ENCODE measurements at places on chromosomes 1 and 21.

GRCh38 chr1:55084257-55084656 lies 44.9 kb downstream of the PCSK9 start:
- no peak for DNase-seq

DNA sequence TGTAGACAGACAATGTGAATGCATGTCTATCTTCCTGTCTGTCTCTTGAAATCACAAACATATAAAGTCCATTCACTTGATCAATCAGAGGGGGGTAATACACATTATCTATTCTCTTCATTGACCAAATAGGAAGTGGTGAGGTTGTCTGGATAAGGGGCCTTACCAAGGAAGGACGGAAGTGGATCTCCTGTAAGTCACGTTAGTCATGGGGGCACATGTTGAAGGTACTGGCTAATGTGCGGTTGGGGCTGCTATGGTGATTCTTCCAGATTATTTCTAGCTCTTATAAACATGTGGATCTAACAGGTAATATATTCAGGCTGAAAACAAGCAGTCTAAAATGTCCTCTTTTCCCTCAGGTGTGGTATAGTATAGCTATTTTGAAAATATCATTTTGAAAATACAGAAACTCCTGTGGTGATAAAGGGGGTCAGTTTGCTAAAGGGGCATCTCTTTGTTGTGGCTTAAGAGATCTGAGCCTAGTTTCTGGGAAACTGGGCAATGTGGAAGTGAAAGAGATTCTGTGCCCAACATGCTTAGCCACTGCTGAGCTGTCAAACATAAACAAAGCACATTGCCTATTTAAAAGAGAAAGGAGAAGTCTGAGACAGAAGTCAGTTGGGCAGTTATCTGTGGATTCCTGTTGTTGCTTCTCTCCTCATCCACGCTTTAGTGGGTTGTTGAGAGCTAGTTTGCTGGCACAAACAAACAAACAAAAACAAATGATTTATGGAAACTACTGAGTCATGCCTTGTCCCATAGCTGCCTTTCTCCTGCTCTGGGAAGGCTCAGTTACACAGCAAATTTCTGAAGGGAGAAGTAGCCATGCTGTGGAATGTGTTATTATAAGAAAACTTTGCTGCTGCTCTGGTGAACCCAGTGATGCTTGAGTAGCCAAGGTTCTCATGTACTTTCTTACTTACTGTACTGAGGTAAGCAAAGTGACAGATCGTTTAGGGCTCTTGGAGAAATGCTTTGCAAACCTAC lies 166.9 kb downstream of the HLX start:
- DNase-seq, result no peak

DNA sequence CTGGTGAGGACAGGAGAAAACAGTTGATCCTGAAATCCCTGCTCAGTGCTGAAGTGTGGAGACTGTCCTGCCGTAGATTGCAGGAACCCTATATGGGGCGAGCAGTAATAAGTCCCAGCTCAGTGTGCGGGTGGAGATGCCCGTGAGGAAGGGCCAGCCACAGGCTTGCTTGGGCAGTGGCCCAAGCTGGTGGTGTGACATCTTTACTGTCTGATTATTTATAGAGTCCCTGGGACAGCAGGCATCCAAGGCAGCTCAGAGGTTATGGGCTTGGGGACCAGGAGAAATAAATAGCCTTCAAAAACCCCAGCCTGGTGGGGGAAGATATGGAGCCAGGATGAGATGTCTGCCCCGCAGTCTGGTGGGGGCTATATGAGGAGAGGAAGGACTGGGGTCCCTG lies 170.7 kb upstream of the POU3F1 start:
- no peak for DNase-seq

- no peak for DNase-seq
These were observed 14.7 kb upstream of the BOLA1 start for GRCh38 chr1:149884433-149885338.

- DNase-seq, result no peak
These were observed 3.4 kb downstream of the LINGO4 start for GRCh38 chr1:151801846-151802245.

- no peak for DNase-seq
These were observed 159.6 kb downstream of the NFIA start for GRCh38 chr1:61241973-61242381.

- no peak for DNase-seq
These were observed 14.7 kb downstream of the CCDC30 start for GRCh38 chr1:42477775-42478174.

DNA sequence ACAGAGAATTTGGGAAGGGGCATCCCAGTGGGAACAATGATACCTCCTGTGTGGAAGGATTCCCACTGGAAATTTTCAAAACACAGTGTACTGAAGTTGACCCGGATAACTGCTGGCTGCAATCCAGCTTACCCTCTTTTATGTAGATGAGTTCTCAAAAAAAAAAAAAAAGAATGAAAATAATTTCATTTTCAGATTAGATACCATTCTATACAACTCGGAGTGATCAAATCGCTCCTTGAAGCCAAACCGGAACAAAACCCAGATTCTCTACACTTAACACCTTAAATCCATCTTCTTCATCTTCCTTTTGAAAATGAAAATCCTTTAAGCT lies 69.1 kb downstream of the KAZN start:
- no peak for DNase-seq

DNA sequence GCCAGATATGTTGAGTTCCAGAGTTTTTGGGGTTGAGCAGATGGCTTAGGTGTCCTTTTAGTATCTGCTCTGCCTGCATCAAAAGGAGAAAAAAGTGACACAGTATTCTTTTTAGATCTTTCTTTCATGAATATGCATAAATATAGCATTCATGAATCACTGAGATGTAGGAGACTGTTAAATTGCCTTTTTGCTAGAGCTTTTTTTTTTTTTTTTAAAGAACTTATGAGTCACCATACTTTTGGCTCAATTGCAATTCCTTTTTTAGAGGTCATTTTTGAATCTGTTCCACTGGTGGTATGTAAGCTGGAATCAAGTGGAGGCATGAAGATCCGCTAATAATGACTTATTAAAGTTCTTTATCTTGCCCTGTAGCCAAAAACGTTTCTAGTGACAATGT lies 480.9 kb upstream of the ZRANB2 start:
- no peak for DNase-seq

DNA sequence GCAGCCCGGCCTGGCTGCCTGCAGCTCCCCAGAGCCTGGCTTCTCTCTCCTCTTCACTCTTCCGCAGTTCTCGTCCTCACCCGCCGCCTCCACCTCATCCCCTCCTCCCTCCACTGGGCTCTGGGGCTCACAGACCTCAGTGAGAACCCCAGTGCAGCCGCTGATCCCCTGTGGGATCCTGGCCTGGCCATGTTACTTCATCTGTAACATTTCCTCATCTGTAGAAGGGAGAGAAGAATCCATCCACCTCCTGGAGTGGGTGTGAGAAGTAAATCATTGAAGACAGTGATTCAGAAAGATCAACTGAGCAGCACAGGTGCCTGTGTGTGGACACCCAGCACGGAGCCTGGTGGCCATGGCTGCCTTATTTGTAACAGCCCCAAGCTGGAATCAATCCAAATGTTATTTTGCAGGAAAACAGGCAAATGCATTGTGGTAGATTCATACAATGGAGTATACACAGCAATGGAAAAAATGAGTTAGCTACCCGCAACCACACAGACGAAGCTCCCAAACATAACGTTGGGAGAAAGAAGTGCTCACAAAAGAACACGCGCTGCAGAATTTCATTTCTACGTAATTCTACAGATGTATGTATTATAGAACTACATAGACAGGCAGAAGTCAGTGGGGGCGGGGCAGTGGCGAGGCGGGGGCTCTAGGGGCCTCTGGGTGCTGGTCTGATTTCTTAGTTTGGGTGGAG lies 8.7 kb downstream of the LAPTM5 start:
- no peak for DNase-seq

GRCh38 chr1:230501242-230501641 lies 75.1 kb upstream of the PGBD5 start:
- no peak for DNase-seq

- DNase-seq, result no peak
These were observed 461.7 kb downstream of the PTPRU start for GRCh38 chr1:29698033-29698432.

- DNase-seq, result no peak
These were observed 71.1 kb downstream of the SETD4 start for GRCh38 chr21:35989138-35989735.

GRCh38 chr1:34140011-34140676 lies 24.9 kb downstream of the CSMD2 start:
- DNase-seq, result no peak

DNA sequence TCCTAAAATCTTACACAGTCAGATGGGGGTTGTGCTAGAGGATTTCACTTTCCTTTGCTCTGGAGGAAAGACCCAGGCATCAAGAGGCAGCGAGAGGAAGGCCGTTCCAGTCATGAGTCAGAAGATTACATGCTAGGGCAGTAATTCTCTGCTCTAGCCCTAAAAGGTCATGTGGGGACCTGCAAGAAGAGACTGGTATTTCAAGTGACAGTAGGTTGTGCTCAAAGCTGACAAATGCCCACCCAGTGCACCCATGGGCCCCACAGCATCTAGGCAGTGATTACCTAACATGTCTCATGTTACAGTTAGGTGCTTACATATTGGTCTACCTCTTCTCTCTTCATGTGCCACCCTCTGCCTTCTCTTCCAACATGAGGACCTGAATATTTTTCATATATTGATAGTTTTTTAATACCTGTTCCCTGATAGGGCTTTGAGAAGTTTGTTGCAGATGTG lies 99.7 kb upstream of the BEND5 start:
- no peak for DNase-seq

GRCh38 chr1:222286011-222286410 lies 261.9 kb downstream of the HHIPL2 start:
- no peak for DNase-seq

DNA sequence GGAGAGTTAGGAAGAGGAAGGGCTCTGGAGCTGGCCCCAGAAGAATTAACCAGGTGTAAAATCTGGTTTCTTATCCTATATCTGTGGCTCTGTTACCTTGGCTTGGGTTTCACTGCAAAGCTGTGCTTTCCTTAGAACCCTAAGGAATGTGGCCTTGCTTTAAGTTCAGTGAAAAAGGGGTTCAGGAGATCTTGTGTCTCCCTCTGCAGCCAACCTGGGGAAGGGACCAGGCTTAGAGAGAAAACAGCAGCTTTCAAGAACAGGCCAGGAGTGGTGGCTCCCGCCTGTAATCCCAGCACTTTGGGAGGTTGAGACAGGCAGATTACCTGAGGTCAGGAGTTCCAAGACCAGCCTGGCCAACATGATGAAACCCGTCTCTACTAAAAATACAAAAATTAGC lies 16.1 kb upstream of the MYCL start:
- DNase-seq, result no peak

DNA sequence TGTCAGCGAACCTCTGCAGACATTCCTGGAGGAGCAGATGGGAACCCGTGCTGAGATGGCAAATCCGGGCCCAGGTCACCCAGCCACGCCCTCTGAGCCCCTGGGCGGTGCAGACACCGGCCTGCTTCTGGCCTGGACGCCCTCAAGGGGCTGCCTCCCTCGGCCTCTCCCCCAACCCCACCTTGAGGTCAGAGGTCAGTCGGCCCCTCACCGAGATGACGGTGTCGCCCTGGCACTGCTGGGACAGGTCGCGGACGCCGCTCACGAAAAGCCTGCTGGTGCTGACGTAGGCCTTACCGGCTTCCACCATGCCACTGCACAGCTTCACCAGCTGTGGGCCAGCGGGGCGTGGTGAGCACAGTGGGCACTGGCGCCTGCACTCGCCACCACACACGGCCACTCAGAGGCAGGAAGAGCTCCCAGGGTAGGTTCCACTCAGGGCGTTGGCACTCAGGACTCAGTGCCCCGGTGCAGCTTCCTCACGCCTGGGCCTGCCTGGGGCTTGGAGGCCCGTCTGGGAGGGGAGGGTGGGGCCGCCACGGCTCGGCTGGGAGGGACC lies 4.7 kb downstream of the ACAP3 start:
- no peak for DNase-seq

- no peak for DNase-seq
These were observed 69.4 kb upstream of the MORC3 start for GRCh38 chr21:36250423-36251075.

- no peak for DNase-seq
These were observed 15.8 kb downstream of the SYNJ1 start for GRCh38 chr21:32712043-32712442.

- DNase-seq, result no peak
These were observed 854 bp downstream of the MYCL start for GRCh38 chr1:39900662-39901463.

- DNase-seq, result no peak
These were observed 124.5 kb downstream of the KCNK1 start for GRCh38 chr1:233738396-233738795.

GRCh38 chr1:204650911-204651570 lies 34.5 kb downstream of the LRRN2 start:
- no peak for DNase-seq

DNA sequence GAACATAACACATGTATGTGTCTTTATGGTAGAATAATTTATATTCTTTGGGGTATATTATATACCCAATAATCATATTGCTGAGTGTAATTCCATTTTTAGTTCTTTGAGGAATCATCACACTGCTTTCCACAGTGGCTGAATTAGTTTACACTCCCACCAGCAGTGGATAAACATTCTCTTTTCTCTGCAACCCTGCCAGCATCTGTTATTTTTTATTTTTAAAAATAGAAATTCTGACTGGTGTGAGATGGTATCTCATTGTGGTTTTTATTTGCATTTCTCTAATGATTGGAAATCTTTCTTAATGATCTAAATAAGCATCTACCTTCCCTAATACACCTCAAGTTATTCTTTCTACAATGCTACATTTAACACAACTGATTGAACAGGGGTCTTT lies 346.2 kb upstream of the LYPLAL1 start:
- no peak for DNase-seq

- DNase-seq, result no peak
These were observed 57.7 kb upstream of the ZC3H11B start for GRCh38 chr1:219670426-219671149.

GRCh38 chr1:203206129-203206687 lies 19.7 kb upstream of the CHI3L1 start:
- DNase-seq, result no peak

GRCh38 chr1:64327119-64327518 lies 123.7 kb downstream of the UBE2U start:
- no peak for DNase-seq

- no peak for DNase-seq
These were observed 271.5 kb downstream of the TGFB2 start for GRCh38 chr1:218616681-218617080.

- DNase-seq, result no peak
These were observed 113.0 kb downstream of the WDR3 start for GRCh38 chr1:118042501-118042900.

DNA sequence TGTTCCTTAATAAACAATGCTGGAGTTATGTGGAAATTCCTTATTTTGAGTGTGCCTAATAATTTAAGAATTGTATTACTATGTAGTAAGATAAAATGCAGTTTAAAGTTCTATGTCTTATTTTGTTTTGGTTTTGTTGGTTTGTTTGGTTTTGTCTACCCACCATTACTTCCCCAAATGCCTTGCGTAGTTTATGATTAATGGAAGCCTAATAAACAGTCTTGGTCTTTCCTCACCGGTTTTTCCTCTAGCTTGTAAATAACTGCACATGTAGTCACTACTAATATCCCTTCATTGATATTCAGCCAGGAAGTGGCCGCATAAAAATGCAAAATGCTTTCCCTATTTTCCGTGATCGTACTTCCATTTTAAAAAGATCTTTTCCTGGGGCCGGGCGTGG lies 2.9 kb downstream of the SDCCAG8 start:
- DNase-seq, result no peak
